CD8-positive, alpha-beta T cell (primary cell): ENCODE measurements at places on chromosomes 16 and 17.

- no peak for DNase-seq
These were observed 15.3 kb downstream of the NPLOC4 start for GRCh38 chr17:81621494-81622130.

DNA sequence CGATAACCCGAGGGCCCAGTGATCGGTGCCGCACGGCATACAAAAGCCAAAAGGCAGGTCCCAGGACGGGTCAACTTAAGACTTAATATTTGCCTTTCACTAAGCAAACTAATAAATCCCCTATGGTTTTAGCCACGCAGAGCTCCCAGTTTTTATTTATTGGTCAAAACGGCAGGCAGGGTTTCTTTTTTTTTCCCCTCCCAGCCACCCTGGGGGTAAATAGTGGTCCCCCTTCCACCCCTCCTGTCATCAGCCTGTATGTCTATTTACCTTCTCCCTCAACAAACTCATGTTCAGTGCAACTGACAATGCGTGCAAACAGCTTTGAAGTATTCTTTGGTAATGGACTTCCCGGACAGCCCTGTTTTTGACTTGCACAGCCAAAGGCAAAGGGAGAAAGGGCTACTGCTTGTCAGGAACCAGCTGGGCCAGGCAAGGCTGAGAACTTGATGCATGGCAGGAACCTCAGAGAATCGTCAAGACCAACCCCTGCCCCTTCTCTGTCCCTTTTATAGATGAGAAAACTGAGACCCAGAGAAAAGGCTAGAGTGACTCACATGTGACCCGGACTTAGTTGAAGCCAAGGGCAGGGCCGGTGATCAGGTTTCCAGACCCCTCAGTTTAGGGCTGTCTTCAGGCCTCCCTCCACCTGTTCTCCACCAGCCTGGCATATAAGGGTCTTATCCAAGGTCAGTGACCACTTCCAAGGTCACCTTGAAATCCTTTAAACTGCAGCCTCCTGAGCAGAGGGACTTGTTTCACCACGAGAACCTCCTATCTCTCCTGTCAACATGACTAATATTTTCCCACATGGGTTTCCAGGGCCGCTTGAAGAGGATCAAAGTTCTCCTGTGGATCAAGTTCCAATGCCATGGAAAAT, 279.0 kb downstream of the SOX9 start:
- DNase-seq: no peak

- DNase-seq: peak; percentile 84
These were observed 5.5 kb upstream of the KIF22 start for GRCh38 chr16:29784901-29785500.

DNA sequence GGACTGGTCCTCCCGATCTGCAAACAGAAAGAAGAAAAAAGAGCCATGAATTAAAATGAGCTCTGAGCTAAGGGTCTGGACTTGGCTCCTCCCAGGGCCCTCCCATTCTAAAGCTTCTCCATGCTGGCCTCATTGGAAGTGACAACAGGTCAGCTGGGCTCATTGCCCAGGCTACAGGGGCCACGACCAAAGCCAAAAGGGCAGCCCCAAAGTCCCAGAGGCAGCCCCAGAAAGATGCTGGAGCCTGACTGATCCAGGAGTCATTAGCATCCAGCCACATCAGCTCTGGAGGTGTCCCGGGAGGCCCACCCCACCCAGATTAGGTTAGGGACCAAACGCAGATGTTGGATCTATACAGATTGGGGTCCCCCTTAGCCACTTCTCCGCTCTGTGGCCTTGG, 58.2 kb downstream of the MYH11 start:
- no peak for DNase-seq

DNA sequence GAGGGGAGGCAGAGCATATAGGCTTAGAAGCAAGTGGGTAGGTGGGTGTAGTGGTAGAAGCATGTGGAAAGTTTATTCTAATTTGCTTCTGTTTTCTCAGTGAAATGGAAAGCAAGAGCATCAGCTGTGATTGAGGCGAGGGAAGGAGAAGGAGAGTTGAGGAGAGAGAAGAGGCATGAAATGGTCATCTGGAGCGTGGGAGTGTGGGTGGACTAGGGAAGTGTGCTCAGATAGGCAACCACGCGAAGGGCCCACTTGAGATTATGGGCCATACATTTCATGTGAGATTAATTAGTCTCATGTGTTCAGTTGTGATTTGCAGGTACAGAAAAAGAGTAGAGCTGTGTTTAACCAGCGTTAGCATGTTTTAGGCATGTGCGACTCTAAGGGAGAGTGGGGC, 20.8 kb upstream of the CDC6 start:
- DNase-seq: no peak

DNA sequence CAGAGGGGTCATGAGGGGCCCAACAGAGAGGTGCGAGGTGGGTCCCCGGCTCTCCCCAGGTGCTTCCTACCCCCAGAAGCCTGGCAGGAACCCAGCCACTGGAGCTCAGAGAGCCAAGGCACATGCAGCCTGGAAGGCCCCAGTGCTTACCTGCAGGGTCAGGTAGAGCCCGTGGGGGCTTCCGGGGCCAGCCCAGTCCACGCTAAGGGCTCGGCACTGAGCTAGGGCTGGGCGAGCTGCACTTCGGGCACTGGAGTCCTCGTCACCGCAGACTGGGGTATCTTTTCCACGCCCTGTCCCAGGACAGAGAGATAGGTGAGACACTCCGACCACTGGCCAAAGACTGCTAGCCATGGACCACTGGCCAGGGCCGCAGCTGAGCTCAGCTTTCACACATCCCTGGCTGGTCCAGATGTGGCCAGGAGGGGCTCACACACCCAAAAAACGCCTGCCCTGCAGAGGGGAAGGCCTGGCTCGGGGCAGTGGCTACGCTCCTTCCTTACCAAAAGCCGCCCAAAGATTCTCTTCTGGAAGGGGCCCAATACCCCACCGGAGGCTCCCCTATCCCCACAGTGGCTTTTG, 7.4 kb downstream of the KIFC3 start:
- no peak for DNase-seq

DNA sequence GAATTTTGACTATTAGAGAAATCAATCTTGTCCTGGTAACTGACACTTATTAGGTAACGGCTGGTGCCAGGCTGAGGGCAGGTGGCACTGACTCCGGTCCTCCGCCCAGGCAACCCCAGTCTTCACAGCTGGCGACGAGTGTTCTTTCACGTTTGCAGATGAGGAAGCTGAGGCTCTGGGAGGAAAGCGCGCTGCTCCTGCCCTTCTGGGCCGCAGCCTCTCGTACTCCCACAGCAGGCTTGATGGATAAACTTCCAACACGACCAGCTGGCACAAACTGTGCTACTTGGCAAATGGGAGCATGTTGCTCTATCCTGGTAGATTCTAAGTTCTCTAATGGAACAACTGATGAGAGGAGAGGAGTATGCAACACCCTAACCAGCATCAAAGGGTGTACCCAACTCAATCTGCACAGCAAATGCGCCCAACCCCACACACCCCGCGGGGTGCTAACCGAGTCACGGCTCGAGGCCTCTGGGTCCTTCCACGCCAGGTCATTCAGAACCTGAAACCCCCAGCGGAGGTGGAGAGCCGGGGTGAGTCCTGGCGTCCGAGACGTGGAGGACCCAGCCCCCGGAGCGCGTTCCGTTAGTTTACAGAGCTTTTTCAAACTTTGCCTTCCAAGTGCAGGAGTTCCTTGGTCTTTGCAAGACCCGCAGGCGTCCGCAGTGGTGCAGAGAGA, 477 bp upstream of the SLC47A1 start:
- DNase-seq: no peak

GRCh38 chr17:48724251-48725003, 1.4 kb downstream of the PRAC2 start:
- peak; percentile 81 for DNase-seq

DNA sequence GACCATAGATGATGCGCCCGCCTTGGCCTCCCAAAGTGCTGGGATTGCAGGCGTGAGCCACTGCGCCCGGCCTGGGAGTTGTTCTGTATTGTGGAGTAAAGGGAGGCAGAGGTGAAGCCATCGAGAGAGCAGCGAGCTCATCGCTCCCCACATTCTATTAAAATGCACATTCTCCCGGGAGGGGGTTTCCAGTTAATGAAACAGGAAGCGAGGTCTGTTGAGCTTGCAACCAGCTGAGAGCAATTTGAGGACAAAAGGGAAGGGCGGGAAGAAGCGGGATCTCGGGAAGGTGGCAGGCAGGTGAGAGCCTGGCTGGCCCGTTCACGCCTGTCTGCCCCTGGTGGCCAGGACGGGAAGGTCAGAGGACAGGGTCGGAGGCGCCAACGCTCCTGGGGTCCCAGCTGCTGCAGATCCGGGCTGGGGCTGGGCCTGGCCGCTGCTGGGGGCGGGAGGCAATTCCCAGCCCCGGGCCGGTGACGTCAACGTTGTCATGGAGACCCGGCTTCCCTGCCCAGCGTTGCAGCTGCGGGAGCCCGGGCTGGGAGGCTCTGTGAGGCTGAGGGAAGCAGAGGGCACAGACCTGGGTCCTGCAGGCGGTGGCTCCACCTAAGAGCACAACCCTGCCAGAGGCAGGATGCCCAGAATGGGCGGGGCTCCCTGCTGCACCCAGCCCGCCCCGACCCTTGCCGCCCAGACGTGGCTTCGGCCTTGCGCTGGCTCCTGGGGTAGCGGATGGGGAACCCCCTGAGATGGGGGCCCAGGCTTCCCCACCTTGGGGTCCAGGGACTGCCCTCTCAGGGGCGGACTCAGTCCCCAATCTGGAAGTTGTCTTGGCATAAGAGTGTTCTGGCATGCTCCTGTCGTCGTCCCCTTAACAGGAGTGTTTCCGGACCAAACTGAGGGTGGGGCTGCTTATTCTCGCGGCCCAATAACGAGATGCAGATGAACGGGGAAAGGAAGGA, 48.7 kb upstream of the PLCG2 start:
- peak; percentile 59 for DNase-seq
